ENCODE measurements at places on chromosomes 5 and 9. TPM values are rescaled to one million over a fixed set of nuclear protein-coding genes. Genes with fewer than 3 reads are reported as not detected.

DNA sequence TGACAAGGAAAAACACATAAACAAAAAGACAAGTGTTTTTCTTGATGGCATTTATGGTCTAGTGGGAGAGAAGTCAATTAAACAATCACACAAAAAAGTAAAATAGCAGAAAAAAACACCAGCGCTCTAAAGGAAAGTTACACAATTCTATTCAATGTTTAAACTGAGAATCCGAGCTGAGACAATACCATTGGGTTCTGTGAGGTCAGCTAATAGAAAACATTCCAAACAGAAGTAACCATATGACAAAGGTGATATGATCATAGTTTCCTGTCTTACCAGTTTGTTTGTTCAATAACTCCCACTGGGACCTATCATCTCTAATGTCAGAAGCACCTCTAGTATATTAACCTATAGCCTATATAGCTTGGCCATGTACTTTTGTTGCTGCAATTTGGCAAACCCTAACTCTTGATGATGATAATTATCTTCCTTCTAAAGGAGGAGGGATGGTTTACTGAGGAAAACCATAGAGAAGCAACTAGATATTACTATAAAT lies 1030.0 kb downstream of the CDH12 start:
- DNase-seq, result no peak

GRCh38 chr5:33903118-33903517 lies 11.3 kb upstream of the ADAMTS12 start:
- no peak for DNase-seq

The ADAMTSL2 gene
- not detected for total RNA-seq

DNA sequence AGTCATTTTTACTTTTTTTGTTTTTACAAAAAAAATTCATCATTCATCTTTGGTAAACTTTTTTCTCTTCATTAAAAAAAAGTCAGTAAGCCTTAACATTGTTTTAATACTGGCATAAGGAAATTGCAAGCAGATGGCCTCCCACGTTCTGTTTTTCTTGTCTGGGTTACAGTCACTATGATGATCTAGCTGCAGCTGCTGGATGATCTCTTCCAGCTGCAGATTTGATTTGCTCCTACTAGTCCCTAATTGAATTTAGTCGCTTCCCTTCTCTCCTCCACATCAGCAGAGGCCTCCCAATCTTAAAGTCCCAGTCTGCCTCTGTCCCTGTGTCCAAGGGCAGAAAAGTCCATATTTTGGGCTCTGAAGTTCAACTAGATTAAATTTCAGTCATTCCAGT lies 106.8 kb upstream of the PTGER4 start:
- no peak for DNase-seq

- no peak for DNase-seq
Observed at GRCh38 chr9:136045595-136046553, 49.2 kb downstream of the NACC2 start.

DNA sequence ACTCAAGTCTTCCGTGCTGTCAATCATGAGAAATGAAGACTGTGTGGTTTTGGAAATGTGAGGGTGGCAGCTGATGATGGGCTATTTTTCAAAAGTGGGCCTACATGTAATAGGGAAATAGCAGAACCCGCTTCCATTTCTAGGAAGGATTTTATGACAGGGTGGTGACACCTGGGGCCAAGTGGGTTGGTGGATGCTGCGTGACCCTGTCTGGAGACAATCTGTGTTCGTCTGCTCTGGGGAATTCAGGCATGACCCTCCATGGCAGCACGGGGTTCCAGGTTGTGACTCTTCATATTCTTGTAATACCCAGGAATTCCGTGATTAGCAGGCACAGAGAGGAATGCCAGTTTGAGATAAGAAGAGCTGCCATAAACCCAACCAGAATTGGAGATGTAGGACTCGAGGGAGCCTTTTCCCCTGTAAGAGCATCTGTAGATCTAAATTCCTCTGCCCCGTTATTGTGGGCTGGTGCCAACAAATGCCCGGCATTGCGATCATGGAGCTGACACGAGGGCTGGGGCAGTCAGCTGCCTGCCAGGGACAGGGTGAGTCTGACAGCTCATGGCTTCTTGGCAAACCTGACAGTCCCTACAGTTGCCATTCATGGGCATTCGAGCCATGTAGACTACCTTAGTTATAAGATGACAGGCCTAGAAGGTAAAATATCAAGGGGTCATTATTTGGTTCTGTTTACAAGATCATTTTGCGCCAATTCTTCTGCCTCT lies 279.7 kb downstream of the GADD45G start:
- DNase-seq, result no peak
